NCI-H1105 treated with DMSO at 0.1 percent for 48 hours (cell line): ENCODE measurements at places on chromosomes 1 and 21.
A peak's percentile ranks its signal among the peaks of the same experiment; 100 is the strongest.

- DNase-seq = no peak
These were observed 16.9 kb upstream of the VAMP3 start for GRCh38 chr1:7754234-7754633.

- DNase-seq = no peak
These were observed 11.6 kb upstream of the SAMD11 start for GRCh38 chr1:911875-912739.

DNA sequence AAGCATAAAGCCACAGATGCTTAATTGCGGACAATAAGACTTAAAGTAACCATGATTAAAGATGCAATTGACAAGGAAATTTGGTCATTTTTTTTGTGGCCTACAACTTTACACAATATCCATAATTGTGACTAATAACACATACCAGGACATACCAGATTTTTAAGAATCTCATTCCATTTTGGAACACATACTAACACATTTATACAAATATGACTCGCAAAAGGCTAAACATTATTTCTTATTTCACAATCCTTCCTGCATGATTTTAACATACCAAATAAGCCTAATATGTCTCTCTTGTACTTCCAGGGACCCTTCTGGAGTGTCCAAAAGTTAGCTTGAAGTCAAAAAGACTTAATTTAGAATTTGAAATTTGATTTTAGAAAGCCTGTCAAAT, 48.8 kb downstream of the DR1 start:
- DNase-seq = no peak

GRCh38 chr1:165303386-165303785, 53.1 kb downstream of the LMX1A start:
- no peak for DNase-seq

DNA sequence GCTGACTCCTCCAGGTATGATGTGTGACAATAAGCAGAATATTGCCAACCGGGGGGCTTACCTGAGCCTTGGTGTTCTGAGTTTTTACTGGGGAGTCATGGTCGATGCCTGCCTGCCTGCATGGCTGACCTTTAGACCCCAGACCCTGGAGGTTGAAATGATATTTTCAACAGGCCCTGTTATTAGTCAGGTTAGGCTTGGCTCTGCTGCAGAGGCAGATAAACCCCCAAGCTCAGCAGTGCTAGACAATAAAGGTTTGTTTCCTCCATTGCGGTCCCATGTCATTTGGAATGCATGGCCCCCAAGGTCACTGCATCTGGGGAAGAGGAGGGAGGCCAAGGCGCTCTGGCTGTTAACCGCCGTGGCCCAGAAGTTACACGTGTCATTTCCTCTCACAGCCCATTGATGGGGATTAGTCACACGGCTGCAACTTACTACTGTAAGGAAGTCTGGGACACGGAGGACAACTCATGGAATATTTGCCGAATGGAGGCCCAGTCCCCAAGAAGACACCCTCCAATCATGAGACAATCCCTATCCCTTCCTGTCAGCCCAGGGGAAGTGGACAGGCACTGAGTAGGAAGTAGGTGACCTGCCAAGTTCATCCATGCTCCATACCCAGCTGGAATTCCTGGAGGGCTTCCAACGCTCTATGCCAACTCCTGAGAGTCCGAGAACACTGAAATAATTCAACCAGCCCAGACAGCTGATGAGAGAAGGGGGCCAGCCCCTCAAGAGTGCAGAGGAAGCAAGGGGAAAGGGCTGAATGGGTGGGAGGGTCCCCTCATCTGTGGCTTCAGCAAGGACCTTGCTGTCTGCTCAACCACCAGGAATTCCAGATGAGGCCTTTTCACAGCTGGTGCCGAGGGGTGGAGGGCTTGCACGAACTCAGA, 97.3 kb downstream of the TAS1R2 start:
- no peak for DNase-seq

GRCh38 chr1:158527190-158527815, 26.9 kb downstream of the OR6Y1 start:
- DNase-seq = peak; percentile 19

- no peak for DNase-seq
These were observed 14.0 kb upstream of the PODN start for GRCh38 chr1:53047737-53048736.

GRCh38 chr1:164950541-164950986, 391.6 kb downstream of the PBX1 start:
- no peak for DNase-seq

GRCh38 chr1:26410706-26411623, at the start of gene LIN28A:
Gene LIN28A, plus strand, starts transcription at chr1:26410817. Its CDS starts 75 bp downstream, at chr1:26410892.
- DNase-seq = no peak

DNA sequence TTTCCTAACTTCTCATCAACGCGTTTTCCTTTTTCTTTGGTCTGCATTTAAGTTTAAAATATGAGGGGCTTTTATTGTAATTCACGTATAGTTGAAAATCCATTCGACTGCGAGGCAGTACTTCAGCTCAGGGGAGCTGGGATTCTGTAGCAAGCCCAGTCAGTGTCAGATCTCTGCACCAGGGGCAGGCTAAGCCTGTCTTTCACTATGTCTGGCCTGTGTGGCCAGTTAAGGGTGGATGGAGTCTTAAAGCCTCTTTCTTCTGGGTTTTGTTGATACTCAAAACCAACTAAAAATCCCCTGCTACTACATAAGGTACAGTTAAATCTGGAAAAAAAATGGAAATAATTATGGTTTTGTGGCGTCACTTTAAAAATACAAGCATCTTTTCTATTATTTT, 124.7 kb downstream of the TYW3 start:
- no peak for DNase-seq

DNA sequence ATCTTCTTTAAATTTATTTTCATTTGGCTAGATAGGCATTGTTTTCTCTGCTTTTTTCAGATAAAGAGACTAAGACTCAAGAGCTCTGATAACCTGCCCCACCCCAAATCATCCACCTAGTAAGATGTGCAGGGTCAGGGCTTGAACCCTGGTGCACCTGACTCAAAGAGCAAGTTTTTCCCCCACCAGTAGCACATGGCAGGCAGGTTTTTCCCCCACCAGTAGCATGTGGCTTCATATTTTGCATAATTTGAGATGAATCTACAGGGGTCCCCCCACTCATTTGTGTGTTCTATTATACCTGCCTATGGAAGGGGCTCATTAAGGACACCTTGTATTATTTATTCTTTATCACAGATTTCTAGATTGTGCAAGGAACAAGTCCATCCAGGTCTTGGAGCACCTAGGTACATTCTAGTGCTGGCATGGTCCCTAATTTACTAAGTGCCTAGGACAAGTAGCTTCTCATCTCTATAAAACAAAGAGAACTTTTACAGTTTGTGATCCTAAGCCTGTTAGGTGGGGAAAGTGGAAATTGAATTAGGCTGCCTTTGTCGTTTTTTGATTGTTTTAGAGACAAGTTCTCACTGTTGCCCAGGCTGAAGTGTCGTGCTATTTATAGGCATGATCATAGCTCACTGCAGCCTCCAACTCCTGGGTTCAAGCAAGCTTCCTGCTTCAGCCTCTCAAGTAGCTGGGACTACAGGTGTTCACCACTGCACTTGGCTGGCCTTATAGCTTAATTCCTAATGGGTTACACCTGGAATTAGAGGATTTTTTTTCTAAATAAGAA, 13.2 kb upstream of the CTSE start:
- DNase-seq = no peak

- no peak for DNase-seq
These were observed 103.8 kb downstream of the IER5 start for GRCh38 chr1:181192316-181192715.

DNA sequence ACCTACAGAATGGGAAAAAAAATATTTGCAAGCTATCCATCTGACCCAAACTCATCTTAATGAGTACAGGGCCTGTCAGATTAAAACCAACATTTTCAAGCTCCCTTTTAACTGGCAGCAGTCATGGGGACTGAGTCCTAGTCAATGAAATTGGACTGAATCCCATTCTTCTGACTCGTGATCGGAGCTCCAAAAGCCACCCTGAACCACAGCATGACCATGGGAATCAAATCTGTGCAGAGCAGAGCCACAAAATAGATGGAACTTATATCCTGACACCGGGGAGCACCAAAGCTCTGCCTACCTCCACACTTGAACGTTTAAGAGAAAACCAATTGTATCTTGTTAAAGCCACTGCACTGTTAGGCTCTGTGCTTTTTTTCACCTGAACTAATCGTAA, 5.0 kb upstream of the RWDD3 start:
- no peak for DNase-seq

DNA sequence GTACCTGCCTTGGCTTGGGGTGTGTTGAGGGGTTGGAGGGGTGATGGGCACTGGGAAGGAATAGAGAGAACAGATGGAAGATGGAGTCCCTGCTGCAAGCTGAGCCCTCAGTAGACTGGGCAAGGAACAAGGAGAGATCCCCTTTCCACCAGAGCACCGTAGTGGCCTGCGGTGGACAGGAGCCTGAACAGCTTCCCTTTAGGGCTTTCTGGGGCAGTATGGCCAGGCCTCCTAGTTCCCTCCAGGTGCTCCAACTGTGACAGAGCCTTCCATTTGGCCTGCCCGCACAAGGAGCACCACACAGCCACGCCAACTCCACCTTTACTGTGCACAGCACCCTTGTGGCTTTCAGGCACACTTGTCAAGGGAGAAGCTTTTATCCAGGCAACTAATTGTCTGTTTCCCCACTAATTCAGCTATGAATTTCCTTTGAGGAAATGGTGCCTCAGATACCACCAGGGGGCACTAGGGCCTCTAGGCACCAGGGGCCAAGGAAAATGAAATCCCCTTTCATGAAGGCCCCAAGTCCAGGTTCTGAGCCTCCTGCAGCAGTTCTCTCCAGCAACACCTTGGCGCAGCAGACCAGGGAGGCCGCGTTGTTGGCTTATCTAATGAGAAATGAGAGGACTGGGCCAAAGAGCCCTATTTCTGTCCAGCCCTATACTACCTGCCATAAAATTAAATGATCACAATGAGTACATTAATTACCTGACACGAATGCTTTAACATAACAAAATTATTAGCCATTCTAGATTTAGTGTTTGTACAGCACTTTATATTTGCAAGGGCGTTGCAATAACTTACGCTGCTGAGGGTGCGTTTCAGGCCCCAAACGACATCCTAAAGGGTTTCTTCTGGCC, 23.1 kb upstream of the ERI3 start:
- peak; percentile 63 for DNase-seq

- DNase-seq = peak; percentile 1
These were observed 123.4 kb upstream of the KCNK1 start for GRCh38 chr1:233490488-233490887.

DNA sequence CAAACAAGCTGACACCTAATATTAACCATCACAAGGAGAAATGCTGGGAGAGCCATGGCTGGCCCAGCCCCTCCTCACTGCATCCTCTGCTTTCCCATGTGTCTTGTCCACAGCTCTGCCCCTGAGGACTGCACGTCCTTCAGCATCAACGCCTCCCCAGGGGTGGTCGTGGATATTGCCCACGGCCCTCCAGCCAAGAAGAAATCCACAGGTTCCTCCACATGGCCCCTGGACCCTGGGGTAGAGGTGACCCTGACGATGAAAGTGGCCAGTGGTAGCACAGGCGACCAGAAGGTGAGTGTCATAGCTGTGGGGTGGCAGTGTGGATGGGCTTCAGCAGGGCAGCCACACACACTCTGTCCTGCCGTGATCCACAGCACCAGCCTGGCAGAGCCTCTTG, 22.9 kb downstream of the PADI4 start:
- DNase-seq = no peak

- DNase-seq = no peak
These were observed 9.8 kb upstream of the CAMTA1 start for GRCh38 chr1:6775261-6776043.

DNA sequence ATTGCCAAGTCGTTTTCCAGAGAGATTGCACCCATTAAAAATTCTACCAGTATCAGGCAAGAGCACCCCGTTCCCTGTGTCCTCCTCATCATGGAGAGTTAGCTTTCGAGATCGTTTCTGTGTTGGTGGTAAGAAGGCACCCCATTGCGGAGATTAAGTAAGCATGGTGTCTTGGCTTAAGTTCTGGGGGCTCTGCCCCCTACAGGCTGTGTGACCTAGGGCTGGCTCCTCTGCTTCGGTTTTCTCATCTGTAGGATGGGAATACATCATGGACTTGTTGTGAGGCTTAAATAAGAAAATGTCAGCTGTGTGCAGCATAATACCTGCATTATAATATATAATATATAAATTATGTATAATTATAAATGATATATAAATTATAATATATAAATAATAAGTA, 36.8 kb upstream of the TENT5C start:
- no peak for DNase-seq

DNA sequence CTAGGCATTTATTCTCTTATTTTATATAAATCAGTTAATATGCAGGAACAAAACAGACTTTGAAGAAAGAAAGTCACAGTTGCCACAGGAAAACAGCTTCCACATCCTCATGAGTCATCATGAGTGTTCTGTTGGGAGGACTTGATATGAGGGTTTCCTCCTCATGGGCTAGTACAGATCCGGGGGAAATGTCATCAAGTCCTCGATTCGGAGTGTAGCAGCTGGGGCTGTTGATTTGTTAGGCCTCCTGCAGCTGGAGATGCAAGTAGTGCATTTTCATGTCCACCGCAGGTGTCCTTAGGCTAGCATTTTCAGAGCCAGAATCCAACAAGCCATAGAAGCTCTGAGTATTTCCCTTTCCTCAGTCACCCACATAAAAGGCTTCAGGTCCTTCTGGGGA, 36.7 kb downstream of the ADAM30 start:
- no peak for DNase-seq

- peak; percentile 70 for DNase-seq
These were observed 242.6 kb downstream of the PTPRU start for GRCh38 chr1:29478879-29479278.

DNA sequence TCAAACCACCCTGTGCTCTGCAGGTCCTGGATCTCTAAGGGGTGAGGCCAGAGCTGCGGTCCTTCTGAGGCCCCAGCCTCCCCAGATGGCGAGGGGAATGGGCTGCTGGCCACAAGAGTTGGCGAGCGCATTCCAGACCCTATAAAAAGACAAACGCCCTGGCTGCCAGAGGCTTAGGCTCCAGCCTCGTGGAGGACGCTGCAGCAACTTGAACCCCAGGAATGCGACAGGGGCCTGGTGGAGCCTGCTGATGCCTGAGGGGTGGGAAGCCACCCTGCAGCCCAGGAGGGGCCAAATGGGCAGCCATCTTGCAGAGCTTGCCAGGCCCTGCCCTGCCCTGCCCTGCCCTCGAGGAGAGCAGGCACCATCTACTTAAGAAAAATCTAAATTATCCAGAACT, 8.6 kb downstream of the CACNA1S start:
- DNase-seq = no peak

- peak; percentile 8 for DNase-seq
These were observed 15.2 kb upstream of the AGO3 start for GRCh38 chr1:35915693-35916092.

DNA sequence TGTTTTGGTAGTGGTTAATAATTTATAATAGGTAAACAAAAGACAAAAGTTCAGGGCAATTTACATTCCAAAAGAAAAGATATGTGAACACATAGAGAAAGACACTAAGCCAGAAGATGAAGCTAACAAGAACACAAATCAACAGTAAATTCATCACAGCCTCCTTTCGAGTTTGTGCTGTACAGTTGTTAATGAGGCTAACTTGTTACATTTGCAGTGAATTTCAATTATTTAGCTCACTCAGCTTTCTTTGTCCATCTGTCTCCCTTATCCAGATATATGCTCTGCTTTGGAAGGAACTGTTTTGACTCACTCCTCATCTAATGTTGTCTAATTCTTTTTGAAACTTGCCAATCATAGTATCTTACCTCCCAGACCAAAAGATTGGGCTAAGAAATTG, 423.3 kb upstream of the OLFM3 start:
- DNase-seq = no peak
